Brain microvascular endothelial cell (primary cell): ENCODE measurements at places on chromosomes 11 and 22.

GRCh38 chr11:61142424-61142823, 18.8 kb downstream of the VPS37C start:
- no peak for DNase-seq

DNA sequence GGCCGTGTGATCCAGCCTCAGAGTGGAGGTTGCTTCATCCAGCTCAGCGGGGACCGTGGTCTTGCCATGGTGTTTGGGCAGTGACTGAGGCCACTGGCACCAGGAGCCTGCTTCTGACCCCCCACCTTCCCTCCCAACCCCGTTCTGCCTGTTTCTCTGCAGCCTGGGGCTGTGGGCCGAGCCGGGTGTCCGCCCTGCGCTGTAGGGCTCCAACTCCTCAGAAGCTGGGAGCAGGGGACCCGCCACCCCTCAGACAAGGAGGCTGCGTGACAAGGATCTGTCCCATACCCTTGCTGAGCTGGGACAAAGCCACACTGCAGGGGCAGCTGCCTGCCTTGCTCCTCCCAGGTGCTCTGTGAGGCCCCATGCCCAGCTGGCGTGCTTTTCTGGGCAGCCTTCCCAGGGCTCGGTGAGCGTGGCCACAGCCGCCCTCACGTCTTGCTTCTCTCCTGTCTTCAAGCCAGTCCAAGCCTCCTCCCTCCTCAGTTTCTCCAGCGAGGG, 11.7 kb upstream of the ARFGAP3 start:
- DNase-seq, result no peak

- no peak for DNase-seq
Observed at GRCh38 chr11:10579700-10580099, 11.2 kb upstream of the LYVE1 start.

GRCh38 chr11:65498042-65498726, 661 bp upstream of the MALAT1 start:
- peak; percentile 14 for DNase-seq

GRCh38 chr11:85423316-85423715, 203.8 kb downstream of the DLG2 start:
- no peak for DNase-seq

GRCh38 chr11:62034036-62034338, 66.6 kb upstream of the FTH1 start:
- no peak for DNase-seq

DNA sequence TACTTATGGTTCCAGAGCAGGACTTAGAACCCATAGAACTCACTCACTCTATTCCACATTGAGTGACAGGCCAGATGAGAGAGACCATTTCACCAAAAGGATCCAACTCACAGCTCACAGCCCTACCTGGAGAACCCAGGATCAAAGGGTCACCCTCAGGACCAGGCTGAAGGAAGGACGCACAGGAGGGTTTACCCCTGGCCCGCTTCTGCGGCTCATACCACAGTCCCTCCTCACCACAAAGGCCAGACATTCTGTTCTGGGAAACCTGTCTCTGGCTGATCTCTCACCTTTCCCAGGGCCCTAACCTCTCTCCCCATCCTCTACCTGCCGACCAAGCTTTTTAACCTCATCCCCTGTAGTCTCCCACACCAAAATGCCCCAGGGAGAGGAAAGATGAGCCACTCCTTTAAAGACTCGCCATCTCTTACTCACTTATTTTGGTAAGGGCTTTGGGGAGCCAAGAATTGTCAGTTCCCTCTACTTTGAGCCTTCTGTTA, 4.7 kb downstream of the FOSL1 start:
- no peak for DNase-seq

DNA sequence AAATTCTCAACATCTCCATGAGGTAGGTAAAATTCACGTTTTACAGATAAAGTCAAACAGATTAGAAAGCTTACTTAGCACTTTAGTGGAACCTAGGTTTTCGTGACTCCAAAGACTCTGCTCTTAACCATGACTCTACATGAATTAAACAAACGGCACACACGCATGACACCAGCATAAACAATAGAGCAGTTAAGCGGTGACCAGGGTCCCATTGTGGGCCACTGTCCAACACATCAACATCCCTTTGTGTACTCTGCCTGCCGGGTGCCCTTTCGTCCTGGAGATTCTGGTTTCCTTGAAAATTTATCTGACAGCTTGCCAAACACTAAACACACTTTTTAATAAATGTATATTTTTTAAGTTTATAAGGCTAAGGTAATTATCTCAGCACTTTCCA, 941.7 kb downstream of the OPCML start:
- DNase-seq, result no peak

DNA sequence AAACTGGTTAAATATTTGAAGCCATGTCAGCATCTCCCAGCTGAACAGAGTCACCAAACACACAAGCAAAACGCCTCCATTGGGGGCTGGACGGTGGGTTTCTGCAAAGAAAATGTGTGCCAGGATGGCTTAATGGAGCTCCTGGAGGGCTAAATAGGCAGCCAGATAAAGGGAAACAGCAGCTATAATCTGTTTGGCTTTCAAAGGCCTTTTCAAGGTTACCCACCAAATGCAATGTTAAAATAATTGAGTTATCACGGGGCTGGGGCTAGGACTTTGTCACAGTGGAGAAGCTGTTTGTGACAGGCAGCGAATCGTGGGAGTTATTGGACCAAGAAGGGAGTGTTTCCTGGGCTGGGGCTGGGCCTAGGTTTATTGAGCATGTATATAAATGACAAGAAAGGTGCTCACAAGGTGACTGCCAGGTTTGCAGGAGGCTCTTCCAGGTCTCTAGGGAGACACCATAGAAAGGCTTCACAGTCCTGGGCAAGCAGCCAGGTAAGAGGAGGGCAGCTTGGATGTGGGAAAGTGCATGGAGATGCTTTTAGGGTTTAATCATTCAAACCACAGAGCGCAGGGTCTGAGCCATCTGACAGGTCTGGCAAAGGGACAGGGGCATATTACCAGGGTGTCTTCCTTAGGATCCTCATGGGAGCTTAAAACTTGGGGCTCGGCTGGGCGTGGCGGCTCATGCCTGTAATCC, 28.3 kb downstream of the GRIK4 start:
- DNase-seq, result no peak

- DNase-seq, result no peak
Observed at GRCh38 chr11:79485694-79486093, 44.9 kb upstream of the TENM4 start.

- no peak for DNase-seq
Observed at GRCh38 chr11:19912958-19913892, 200.6 kb downstream of the NAV2 start.

DNA sequence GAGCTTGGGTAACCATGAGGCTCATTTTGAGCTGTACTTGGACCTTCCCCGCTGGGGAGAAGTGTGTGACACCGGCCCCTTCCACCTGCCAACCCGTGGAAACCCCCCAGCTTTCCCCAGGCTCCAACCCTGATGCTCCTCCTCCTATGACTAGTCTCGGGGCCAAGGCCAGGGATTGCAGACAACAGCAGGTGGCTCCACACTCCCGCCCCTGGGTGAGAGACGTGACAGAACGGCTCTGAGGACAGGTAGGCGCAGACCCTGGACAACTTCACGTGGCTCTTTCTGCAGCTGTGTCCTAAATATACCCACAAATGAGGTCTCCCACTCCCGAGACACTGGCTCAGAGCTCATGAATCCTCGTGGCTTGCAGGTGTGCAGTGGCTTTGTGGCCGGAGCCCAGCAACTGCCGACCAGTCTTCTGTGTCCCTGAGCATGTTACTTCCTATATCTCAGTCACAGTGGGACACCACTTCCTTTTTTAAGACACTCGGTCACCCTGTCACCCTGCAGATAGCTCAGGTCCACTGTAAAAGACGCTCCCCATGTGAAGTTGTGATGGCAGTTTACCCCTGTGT, 55.2 kb downstream of the NECTIN1 start:
- no peak for DNase-seq

- no peak for DNase-seq
Observed at GRCh38 chr11:95253141-95253540, 22.1 kb upstream of the SESN3 start.

- no peak for DNase-seq
Observed at GRCh38 chr11:124793466-124794278, 6.5 kb downstream of the MSANTD2 start.

DNA sequence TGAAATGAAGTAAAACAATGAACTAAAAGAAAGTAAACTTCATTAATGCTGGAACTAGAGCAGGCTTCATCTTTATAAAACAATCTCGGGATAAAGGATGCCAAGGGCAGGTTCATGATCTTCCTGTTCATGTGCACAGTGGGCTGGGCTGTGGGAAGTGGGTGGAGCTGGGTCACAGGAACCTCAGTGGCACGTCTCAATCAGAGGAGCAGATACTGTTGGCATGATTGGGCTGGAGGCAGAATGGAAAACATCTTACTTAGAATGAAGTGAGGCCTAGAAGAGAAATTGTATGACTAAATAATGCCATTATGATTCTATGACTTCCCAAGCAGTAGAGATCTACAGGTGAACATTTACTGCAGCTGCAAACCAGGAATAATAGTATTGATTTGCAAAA, 45.4 kb upstream of the CALCB start:
- DNase-seq, result no peak

GRCh38 chr11:9606809-9607510, 33.5 kb downstream of the WEE1 start:
- no peak for DNase-seq

DNA sequence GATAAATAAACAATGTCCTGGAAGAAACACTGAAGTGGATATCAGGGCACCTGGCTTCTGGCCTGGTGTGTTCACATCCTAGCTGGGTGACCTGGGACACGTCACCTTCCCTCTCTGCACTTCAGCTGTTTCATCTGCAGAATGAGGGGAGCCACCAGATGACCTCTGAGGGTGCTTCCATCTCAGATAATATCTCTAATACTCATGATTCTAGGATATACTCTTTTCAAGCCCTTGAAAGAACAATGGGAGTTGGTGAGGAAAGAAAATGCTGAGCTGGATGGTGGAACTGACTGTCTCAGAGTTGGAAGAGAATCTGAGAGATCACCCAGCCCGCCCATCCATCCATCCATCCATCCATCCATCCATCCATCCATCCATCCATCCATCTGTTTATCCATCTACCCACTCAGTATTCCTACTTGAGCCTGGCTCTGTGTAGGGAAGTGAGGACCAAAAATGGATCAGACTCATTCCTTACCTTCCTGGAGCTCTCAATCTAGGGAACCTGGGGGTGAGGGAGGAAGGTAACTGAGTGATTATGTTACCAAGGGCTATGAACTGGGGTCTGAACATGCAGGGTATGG, 28.2 kb upstream of the LIPT2 start:
- no peak for DNase-seq

GRCh38 chr11:73152086-73152853, 10.2 kb upstream of the FCHSD2 start:
- DNase-seq, result no peak

DNA sequence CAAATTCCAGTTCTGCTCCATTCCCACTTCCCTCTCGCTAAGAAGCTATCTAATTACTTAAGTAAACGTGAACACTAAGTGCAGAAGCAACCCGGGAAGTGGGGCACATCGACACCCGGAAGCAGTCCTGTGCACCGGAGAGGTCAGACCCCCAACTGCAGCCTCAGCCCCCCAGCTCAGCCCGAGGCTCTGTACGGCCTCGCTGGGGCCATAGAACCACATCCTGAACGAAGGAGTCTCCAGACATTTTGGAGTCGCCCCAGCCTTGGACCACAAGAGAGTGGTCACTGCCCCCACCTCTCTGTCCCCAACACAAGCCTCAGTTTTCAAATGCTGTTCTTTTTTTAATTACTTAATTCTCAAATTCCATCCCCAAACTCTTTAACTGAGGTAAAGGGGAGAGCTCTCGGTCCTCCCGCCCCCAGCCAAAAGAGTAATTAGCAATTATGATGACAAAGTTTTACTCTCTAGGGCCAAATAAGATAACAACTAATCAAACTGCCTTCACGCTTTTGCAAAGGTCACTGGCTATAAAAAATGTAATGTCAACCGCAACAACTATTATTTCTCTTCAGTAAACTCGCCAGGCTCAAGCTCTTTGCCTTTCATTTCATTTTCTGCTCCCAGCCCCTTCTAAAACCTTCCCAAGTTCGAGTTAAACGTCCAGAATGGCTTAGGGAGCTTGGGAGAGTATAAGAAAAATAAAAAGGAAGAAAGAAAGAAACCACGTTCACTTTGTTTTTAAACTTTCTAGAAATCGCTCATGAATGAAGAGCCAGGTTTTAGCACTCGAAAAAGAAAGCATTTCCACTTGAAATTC, 2.2 kb downstream of the PAX6 start:
- DNase-seq, result no peak

GRCh38 chr11:22671751-22672150, 5.3 kb downstream of the GAS2 start:
- DNase-seq, result no peak

DNA sequence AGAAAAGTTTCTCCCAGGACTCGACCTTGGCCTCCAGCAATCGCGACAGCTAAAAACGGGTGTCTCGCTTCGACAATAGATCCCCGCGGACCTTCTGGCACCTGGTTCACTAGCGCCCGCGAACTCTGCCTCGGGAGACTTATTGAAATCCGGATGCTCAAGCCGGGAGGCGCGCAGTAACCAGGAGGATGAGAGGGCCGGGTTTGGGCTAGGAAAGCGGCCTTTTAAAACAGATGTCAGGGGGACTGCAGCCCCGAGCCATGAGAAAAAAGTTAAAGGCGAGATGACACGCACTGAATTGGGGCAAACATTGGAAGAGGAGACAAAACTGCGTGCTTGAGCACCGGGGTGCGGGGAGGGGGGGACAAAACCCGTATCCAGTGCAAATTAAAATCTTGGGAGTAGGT, 637 bp upstream of the ZBTB16 start:
- no peak for DNase-seq

- peak; percentile 57 for DNase-seq
Observed at GRCh38 chr11:132402071-132402684, 1031.8 kb downstream of the NTM start.
